Stimulated activated CD4-positive, alpha-beta T cell treated with anti-CD3 and anti-CD28 coated beads, Interleukin-1b, Interleukin-23, amount 100 ng/mL, for 4 hours (primary cell): ENCODE measurements at places on chromosomes 7 and 10.

GRCh38 chr7:127900732-127901685 lies 130.2 kb downstream of the LRRC4 start:
- DNase-seq: no peak

DNA sequence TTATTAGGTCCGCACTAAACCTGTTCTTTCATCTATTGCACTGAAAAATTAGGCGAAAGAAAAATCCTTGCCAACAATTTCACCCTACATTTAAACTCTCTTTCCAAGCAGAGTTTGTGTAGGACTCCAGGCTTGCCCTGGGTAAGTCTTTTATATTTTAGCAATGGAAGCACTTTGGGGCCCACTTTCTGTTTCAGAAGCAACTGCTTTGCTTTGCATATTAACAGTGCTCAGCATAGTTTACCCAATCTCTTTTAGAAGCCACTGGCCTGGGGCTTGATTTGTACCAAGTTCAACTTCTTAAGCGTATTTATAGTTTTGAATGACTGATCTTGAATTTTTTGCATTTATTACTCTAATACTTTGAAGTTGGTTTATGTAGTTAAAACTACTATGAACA lies 78.8 kb upstream of the MDFIC start:
- no peak for DNase-seq

- no peak for DNase-seq
Measured at GRCh38 chr10:11493646-11494045, 117.8 kb downstream of the USP6NL start.

- DNase-seq: no peak
Measured at GRCh38 chr10:58177362-58177947, 90.2 kb downstream of the IPMK start.

DNA sequence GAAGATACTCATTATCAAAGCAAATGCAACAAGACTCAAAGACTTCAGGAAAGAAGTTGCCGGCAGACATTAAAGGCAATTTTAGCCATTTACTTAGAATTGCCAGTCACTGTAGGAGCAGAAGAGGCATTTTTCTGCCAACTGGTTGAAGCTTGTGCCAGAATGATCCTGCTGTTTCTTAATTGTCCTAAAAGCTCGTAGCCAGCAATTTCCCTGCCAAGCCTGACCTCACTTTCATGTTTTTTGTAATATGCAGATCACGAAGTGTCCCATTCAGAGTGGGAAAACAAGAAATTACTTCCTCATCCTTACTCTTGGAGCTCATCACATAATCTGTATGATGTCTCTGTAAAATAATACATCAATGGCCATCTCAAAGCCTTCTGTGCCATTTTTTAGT lies 130.9 kb upstream of the ANKRD1 start:
- no peak for DNase-seq

DNA sequence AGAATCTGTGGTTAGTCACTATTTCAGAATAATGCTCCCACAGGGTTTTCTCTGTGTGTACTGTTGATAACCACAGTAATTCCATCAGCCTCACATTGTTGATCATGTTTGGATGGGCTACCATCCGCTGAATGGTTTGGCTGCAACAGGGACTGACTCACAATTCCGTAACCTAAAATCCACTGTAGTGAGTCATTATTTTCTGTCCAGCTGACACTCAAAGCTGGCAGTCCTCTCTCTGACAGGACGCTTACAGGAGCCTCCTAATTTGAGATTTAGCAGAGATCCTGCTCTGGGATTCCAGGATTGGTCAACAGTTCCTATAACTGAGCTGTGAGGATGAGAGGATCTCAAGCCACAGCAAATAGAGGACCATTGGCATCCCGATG lies 32.7 kb downstream of the VWA2 start:
- DNase-seq: no peak

- no peak for DNase-seq
Measured at GRCh38 chr10:96053985-96054384, 10.6 kb downstream of the CCNJ start.

- DNase-seq: no peak
Measured at GRCh38 chr7:137873524-137873923, 26.8 kb upstream of the DGKI start.

DNA sequence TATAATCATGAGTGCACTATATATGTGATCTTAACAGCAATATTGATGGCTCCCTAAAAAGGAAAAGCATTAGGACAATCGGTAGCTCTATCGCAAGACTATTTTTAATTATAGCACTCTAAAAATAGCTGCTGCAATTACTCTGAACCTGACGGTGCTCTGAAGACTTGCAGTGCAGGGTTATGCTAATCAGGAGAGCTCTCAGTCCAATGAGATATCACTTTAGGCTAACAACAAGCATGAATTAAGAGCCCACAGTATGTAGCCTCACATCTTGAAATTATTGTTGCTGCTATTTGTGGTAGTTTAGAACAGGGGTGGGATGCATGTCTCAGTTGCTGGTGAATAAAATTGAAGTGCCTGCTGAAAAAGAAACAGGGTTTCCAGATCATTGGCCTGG lies 515.8 kb upstream of the AKR1E2 start:
- no peak for DNase-seq

DNA sequence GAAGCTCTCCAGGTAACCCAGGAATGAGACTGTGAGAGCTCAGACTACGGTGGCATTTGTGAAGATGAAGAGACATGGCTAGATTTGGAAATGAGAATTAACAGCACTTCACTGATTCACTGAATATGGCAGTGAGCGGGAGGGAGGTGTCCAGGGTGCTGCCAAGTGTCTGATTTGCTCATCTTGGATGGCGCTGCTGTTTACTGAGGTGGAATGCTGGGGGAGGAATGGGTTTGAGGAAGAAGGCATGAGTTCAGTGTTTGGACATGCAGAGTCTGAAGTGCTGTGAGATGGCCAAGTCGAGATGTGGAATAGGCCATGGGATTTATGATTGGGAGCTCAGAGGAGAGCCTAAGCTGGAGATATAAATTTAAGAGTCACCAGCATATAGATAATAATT lies 437.1 kb upstream of the NPVF start:
- DNase-seq: no peak
